ENCODE measurements at places on chromosomes 4 and X.

DNA sequence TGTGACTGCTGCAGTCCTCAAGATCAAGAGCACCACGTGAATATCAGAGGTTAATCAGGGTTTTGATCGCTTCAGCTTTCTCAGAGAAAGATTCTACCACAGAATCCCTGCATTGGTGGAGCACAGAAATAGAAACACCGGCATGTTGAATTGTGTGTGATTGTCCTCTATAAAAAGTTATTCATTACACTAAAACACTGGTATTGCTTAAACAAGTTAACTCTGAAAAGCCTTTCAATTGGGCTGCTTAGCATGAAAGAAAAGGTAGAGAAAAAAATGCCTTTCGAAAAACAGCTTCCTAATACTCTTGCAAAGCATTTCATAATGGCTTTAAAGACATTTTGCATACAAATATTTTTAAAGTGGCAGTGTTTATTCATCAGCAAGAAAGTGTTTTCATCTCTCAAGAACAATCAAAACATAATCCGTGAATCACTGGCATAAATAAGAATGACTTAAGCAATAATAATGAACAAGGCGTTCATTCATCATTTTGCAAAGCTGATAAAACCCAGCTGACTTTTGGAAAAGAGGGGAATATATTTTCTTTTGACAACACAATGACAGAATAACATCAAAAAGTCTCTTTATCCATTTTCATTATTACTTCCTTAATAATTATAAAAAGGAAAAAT is 61.1 kb downstream of the HELT start:
- H3K36me3 ChIP-seq: no peaks in the 10 kb centered on the region
- H3K4me1 ChIP-seq: no peaks in the 10 kb centered on the region
- peaks cover 28% of the 10 kb centered on the region for H3K27me3 ChIP-seq
- no peak overlapping the region for H3K27ac ChIP-seq
- DNase-seq: no peak
- H3K4me3 ChIP-seq: no peak overlapping the region

- DNase-seq: no peak
- no peaks in the 10 kb centered on the region for H3K27me3 ChIP-seq
- H3K27ac ChIP-seq: no peak overlapping the region
- peaks cover 9% of the 10 kb centered on the region for H3K36me3 ChIP-seq
- peaks cover 27% of the 10 kb centered on the region for H3K4me1 ChIP-seq
These were observed 40.0 kb downstream of the SEPTIN11 start for GRCh38 chr4:76989391-76990061.

DNA sequence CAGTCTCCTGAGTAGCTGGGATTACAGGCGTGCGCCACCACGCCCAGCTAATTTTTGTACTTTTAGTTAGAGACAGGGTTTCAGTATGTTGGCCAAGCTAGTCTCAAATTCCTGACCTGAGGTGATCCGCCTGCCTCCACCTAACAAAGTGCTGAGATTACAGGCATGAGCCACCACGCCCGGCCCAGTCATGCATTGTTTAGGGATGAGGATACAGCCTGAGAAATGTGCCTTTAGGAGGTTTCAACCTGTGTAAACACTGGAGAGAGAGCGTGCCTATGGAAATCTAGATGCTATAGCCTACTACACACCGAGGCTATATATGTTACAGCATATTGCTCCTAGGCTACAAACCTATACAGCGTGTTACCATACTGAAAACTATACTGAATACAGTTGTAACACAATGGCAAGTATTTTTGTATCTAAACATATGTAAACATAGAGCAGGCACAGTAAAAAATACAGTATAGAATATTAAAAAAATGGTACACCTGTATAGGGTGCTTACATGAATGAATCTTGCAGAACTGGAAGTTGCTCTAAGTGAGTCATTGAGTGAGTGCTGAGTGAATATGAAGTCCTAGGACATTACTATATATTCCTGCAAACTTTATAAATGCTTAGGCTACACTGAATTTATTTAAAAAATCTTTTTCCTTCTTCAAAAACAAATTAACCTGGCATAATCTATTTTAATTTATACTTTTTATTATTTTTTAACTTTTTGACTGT is 588.2 kb upstream of the ADGRL3 start:
- H3K4me1 ChIP-seq: no peaks in the 10 kb centered on the region
- DNase-seq: no peak
- no peak overlapping the region for H3K4me3 ChIP-seq
- H3K36me3 ChIP-seq: peaks cover 6% of the 10 kb centered on the region
- H3K27ac ChIP-seq: peak overlapping the region; percentile 14

- no peak for DNase-seq
- no peak overlapping the region for H3K27ac ChIP-seq
- H3K4me3 ChIP-seq: no peak overlapping the region
These were observed 191.8 kb downstream of the BCOR start for GRCh38 chrX:39905946-39906345.

DNA sequence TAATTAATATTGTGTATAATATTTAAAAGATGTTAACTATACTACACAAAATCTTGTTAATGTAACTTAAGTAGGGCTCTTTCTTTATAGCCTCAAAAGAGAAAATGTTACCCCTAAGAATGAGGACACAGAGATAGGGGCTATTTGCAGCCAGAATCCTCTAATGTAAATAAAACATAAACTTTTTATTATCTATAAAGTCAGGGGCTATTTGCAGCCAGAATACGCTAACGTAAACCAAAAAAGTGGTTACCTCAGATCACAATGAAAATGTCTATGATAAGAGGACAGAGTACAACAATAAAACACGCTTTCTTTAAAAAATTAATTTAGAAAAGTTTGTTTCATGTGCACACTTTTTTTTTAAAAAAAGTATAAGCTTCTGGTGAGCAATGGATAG is 229.9 kb upstream of the PITX2 start:
- no peak overlapping the region for H3K4me3 ChIP-seq
- no peaks in the 10 kb centered on the region for H3K36me3 ChIP-seq
- H3K27ac ChIP-seq: no peak overlapping the region
- no peaks in the 10 kb centered on the region for H3K27me3 ChIP-seq
- H3K4me1 ChIP-seq: peaks cover 46% of the 10 kb centered on the region
- no peak for DNase-seq

GRCh38 chrX:43756076-43756475 is 100.0 kb downstream of the MAOA start:
- no peak overlapping the region for H3K4me3 ChIP-seq
- DNase-seq: no peak
- H3K36me3 ChIP-seq: no peaks in the 10 kb centered on the region
- H3K27me3 ChIP-seq: no peaks in the 10 kb centered on the region
- H3K4me1 ChIP-seq: no peaks in the 10 kb centered on the region

DNA sequence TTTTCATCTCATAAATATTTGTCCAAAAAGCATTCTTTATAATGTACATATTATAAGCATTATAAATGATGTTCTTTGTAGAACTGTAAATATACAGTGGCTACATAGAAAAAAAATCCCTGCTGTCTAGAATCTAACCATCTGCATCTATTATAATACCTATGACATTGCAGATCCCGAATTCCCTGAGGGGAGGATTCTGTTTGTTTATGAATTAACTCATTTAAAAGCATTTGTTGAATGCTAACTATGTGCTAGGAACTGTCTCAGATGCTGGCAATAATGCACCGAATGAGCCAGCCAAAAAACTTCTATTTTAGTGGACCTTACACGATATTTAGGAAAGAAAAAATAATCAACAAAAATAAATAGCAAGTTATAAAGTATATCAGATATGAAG is 189.6 kb downstream of the PACRGL start:
- no peak overlapping the region for H3K27ac ChIP-seq
- H3K27me3 ChIP-seq: no peaks in the 10 kb centered on the region
- no peaks in the 10 kb centered on the region for H3K36me3 ChIP-seq
- no peaks in the 10 kb centered on the region for H3K4me1 ChIP-seq

DNA sequence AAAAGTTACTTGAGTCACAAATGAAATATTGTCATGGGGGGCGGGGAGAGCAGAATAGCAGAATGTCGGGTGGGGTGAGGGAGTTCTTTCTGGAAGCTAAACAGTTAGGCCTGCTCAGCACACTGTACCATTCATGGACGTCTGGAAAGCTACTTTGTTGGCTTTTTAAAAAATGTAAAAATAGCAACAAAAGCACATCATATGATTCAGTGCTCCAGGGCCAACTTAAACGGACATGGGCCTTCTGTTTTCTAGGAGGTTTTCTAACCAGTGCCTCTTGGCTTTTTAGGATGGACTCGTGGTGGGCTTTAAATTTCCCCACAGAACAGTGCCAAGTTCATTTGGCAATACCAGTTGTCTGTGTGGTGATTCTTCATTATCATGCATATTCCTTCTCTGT is 57.4 kb upstream of the CLCN4 start:
- no peak overlapping the region for H3K27ac ChIP-seq
- H3K4me1 ChIP-seq: no peaks in the 10 kb centered on the region
- peaks cover 58% of the 10 kb centered on the region for H3K36me3 ChIP-seq
- no peak for DNase-seq
- H3K4me3 ChIP-seq: no peak overlapping the region
- no peaks in the 10 kb centered on the region for H3K27me3 ChIP-seq

- peaks cover 3% of the 10 kb centered on the region for H3K27me3 ChIP-seq
- H3K4me1 ChIP-seq: no peaks in the 10 kb centered on the region
These were observed 64.6 kb upstream of the ESX1 start for GRCh38 chrX:104319346-104319745.

GRCh38 chrX:78452356-78452755 is 124.9 kb upstream of the CYSLTR1 start:
- DNase-seq: no peak
- H3K4me3 ChIP-seq: no peak overlapping the region
- no peaks in the 10 kb centered on the region for H3K36me3 ChIP-seq
- H3K27me3 ChIP-seq: no peaks in the 10 kb centered on the region
- H3K4me1 ChIP-seq: no peaks in the 10 kb centered on the region

GRCh38 chr4:154348657-154349056 is 142.9 kb downstream of the DCHS2 start:
- peaks cover 42% of the 10 kb centered on the region for H3K27me3 ChIP-seq
- no peak overlapping the region for H3K4me3 ChIP-seq
- no peak overlapping the region for H3K27ac ChIP-seq
- H3K36me3 ChIP-seq: no peaks in the 10 kb centered on the region

DNA sequence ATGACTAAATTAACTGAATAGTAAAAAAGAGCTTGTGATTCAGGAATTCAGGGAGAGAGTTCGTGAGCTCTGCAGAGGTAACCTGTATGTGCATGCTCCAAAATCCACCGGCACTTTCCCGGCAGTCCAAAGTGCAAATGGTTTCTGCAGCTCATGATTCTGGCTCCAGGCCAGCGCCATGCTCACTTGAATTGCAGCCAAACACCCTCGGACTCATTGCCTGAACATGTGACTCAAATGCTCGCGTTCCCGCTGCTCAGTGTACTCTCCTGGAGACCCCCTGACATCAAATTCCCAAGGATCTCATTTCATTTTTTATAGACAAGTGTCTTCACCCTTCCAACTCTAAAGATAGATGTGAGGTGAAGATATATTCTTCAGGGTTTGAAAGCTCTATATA is 44.1 kb upstream of the SH3RF1 start:
- peak overlapping the region; percentile 20 for H3K4me3 ChIP-seq

- H3K27ac ChIP-seq: peak overlapping the region; percentile 23
- no peaks in the 10 kb centered on the region for H3K36me3 ChIP-seq
- H3K27me3 ChIP-seq: no peaks in the 10 kb centered on the region
- no peak for DNase-seq
- no peak overlapping the region for H3K4me3 ChIP-seq
- peaks cover 27% of the 10 kb centered on the region for H3K4me1 ChIP-seq
These were observed 719.5 kb upstream of the SLIT2 start for GRCh38 chr4:19531906-19532848.

DNA sequence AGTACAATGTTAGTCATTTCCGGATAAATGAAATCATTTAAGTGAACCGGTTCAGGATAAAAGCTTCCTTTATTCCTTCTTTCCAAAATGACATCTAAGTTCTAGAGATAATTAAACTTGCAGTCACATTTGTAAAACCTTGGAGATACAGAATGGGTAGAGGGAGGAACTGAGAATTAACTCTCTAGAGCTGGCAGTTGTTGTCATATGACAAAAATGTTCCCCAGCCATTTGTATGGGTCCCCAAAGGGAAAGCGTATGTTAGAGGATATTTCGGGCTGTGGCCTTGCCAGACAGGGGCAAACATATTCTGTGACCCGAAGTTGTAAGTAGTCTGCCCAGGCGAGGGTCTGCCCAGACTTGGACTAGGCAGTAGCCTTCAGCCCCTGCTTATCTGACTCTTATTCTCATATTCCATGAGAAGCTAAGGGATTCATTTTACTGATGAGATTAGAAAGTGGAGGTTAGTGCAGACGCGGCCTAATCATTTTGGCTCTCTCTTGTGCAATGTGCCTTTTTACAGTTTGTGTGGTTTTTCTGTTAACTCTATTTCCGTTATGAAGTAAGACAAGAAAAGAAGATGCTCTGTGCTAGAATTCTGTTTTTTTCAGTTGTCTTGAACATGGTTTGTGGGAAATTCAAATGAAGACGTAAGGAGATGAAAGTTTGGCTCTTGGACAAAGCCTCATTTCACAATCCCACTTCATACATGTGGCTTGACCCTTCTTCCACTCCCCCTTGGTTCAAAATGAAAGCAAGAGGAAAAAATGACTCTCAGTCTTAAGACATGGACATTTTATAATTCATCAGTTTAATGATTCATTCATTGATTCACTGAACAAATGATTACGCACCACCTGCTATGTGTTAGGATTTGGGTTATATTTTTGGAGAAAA is 2394.2 kb upstream of the AGA start:
- H3K4me1 ChIP-seq: no peaks in the 10 kb centered on the region
- H3K36me3 ChIP-seq: no peaks in the 10 kb centered on the region
- no peaks in the 10 kb centered on the region for H3K27me3 ChIP-seq
- DNase-seq: no peak
- no peak overlapping the region for H3K4me3 ChIP-seq
- H3K27ac ChIP-seq: no peak overlapping the region

GRCh38 chr4:6441202-6441582 is 31.2 kb downstream of the PPP2R2C start:
- peaks cover 29% of the 10 kb centered on the region for H3K4me1 ChIP-seq
- H3K27ac ChIP-seq: no peak overlapping the region
- DNase-seq: no peak
- no peaks in the 10 kb centered on the region for H3K36me3 ChIP-seq
